NCI-H2171 (cell line): ENCODE measurements at places on chromosomes 2 and 18.

- no peak for DNase-seq
These were observed 455.2 kb upstream of the RAB12 start for GRCh38 chr18:8153887-8154583.

DNA sequence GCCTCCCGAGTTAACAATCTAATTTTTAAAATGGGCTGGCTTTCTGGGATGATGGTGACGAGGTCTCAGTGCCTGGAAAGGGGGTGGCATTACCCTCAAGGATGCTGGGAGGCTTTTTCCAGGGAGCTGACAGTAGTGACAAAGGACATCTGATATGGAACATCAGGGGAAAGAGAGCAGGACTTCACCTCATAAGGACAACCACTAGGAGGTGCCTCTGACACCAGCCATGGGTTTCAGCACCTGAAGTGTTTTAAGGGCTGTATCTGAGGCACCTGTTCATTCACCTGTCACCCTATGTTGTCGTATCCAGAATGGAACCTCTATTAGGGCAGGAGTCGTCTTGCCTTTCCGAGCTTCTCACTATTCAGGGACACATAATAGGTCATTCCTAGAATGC lies 10.8 kb downstream of the IL36B start:
- DNase-seq = no peak

GRCh38 chr2:44941551-44942234 lies at the start of gene SIX3:
TSS of gene SIX3 (plus strand) at chr2:44941702. CDS start at chr2:44942105, 403 bp downstream.
- peak; percentile 60 for DNase-seq

DNA sequence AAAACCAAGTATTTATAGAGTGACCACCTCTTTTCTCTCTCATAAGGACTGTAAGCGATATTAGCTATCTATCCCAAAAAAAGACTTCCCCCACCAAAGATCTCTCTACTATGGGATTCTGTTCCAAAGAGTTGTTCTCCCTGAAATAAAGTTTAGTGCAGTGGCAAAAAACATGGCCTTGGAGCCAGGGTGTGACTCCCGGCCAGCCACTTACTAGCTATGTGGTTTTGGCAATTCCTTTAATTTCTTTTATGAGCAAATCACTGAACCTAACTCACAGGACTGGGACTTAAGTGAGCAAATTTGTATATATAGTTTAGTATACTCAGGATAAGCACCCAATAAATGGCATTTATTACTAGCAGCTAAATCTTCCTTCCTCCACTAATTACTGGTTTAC lies 42.6 kb downstream of the SESTD1 start:
- DNase-seq = no peak

GRCh38 chr2:110180036-110180435 lies 24.8 kb downstream of the NPHP1 start:
- DNase-seq = no peak

DNA sequence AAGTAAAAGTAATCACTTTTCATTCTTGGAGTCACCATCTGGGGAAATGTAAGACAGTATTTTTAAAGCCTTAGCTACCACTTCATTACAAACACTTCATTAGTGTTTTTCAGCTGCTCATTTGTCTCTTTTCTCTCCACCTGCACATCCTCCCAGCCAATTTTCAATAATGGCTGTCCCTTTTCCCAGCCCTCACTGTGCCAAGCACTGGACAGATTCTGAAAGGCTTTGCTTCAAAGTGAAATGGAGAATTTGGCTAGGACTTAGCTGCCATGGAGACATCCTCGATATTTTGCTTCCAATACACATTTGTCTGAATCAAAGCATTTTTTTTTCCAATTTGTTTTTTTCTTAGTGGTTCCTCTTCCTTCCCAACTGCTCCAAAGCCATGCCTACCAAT lies 272.4 kb upstream of the NRXN1 start:
- no peak for DNase-seq

- no peak for DNase-seq
These were observed 20.9 kb downstream of the BOD1L2 start for GRCh38 chr18:57167617-57168308.

GRCh38 chr2:11553661-11554398 lies 20.0 kb downstream of the GREB1 start:
- no peak for DNase-seq

GRCh38 chr18:62839874-62840713 lies 124.8 kb downstream of the PHLPP1 start:
- no peak for DNase-seq
